ENCODE measurements at places on chromosomes 2 and 18.

DNA sequence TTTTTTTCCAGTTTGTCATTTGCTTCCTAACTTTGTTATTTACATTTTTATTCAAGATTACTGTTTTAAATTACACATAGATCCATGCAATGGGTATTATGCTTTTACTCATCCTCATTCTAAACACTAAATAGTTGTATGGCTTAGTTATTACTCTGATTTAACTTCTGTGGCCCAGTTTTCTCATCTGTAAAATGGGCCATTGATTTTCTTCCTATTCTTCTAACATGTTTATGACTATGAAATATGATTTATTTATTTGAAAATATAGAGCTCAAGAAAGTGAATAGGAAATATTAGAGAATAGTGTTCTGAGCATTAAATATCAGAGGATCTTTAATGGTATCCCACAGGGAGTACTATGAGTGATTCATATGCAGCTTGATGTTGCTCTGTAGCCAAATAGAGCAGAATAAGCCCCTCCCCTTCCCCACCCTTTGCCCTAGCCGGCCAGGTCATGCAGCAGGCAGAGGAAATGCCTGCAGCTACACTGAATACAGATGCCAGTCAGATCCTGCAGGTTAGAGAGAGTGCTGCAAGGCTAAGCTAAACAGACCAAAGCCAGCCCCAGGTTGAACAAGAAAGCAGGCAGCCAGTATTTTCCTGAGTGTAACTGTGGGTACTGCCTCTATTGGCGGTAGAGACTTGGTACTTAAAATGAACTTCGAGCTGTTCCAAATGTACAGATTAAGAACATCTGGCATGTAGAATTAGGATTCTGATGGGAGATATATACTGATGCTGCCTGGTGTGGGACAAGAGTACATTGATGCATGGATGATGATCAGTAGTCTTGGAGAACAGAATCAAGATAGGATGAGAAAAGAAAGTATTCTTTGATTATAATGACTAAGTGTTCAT lies 11.7 kb upstream of the ACYP2 start:
- peak; percentile 72 for DNase-seq

- DNase-seq: no peak
Observed at GRCh38 chr2:47346107-47346506, 56.8 kb upstream of the MSH2 start.

DNA sequence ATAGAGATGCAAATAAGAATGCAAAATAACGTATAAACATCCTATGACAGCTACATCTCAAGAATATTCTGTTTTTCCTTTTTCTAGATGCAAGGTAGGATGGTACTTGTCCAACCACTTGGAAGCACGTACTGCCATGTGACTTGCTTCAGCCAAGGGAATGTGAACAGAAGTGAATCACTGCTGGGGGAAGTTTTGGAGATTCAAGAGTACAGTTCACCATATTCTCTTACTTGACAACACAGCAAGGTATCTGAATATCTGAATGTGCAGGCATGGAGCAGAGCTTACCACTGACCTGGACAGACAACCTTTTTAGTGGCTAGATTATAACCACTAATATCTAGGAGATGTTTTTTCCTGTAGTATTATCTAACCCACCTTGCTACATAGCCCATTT lies 53.0 kb downstream of the TRIP12 start:
- no peak for DNase-seq

DNA sequence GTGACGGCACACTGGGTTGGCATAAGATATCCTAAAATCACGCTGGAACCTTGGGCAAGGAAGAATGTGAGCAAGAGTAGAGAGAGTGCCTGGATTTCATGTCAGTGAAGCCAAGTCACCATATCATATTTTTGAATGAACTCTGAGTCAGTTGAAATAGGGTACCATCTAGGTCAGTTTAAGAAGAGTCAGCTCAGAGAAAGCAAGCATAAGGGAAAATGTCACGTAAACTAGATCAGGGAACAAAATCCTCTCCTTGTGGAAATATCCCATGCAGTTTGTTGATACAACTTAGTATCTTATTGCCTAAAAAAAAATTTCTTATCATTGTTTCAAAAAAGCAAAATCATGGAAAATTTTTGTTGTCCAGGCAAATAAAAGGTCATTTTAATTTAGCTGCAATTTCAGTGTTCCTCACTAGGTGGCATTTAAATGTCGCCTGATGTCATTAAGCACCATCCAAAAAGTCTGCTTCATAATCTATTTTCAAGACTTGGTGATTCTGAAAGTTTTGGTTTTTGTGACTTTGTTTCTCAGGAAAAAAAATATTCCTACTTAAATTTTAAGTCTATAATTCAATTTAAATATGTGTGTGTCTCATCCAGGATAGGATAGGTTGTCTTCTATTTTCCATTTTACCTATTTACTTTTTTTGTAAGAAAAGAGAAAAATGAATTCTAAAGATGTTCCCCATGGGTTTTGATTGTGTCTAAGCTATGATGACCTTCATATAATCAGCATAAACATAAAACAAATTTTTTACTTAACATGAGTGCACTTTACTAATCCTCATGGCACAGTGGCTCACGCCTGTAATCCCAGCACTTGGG lies 19.6 kb downstream of the RSAD2 start:
- peak; percentile 77 for DNase-seq

DNA sequence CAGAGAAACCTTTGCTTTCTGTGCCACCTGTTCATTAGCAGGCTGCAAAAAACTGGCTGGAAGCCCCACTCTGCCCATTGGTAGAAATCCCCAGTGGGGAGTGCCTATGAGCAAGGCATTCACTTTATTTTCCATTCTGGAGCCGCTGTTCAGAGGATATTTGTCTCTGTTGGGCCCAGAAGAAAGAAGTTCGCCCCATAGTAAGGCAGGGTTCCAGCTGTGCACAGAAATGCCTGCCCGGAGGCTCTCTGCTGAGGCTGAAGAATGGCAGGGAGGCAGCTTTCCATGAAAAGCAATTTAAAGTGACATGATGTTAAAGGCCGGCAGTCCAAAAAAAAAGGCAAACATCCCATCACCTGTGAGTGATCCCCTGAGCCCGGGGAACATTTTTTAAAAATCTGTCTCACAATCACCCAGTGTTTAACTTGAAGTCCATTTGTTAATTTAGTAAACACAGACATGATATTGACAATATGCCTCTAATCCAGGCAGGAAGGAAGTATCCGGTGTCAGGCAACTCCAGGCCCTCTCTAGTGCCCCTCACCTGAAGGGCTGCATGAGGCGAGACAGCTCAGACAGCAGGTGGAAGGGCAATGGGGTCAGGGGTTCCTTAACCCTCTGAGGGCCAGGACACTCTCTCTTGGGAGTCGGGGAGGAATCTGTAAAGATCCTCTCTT lies 265.1 kb upstream of the SIX2 start:
- no peak for DNase-seq

Data from hematopoietic multipotent progenitor cell treated with erythropoietin and hydrocortisone succinate and interleukin-3 and kit ligand, for 15 days (in vitro differentiated cells).